ENCODE measurements at places on chromosomes 3 and 15. TPM values are rescaled to one million over a fixed set of nuclear protein-coding genes. Genes with fewer than 3 reads are reported as not detected.

Gene PARP3
- total RNA-seq: 3.7 TPM

Gene MORC1
- not detected for total RNA-seq

Gene SLC22A14
- 0.28 TPM for total RNA-seq

Gene ARMC8
- 56.6 TPM for total RNA-seq

Gene EID1
- total RNA-seq: 73.2 TPM

Gene DNAJA4
- 35.2 TPM for total RNA-seq

Gene NAALADL2
- not detected for total RNA-seq

Gene ARPP21
- not detected for total RNA-seq

Gene ZPLD1
- total RNA-seq: not detected

GRCh38 chr3:108645364-108645763, 55.8 kb downstream of the DZIP3 start:
- no peak for DNase-seq
- no peaks in the 10 kb centered on the region for H3K4me1 ChIP-seq
- H3K27me3 ChIP-seq: no peaks in the 10 kb centered on the region
- no peak overlapping the region for H3K4me3 ChIP-seq

DNA sequence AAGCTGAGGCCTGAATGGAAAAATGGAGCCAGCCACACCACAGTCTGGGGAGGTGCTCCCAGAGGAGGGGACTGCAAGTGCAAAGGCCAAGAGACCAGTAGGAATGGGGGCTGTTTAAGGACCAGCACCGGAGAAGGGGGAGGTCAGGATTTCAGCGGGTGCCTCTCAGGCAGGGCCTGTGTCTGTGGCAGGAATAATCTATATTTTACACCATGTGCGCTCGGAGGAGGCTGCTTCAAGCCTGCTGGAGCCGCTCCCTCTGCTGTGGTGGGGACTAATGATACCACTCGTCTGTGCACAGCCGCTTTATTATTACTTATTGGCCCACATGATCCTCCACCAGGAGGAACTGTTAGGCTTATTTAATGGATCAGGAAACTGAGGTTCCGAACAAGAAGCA, 45.3 kb downstream of the TPRA1 start:
- no peaks in the 10 kb centered on the region for H3K36me3 ChIP-seq
- peaks cover 7% of the 10 kb centered on the region for H3K4me1 ChIP-seq
- DNase-seq: no peak

GRCh38 chr3:27081992-27082607, 287.1 kb downstream of the NEK10 start:
- H3K4me1 ChIP-seq: no peaks in the 10 kb centered on the region
- no peaks in the 10 kb centered on the region for H3K36me3 ChIP-seq
- no peak overlapping the region for H3K27ac ChIP-seq

DNA sequence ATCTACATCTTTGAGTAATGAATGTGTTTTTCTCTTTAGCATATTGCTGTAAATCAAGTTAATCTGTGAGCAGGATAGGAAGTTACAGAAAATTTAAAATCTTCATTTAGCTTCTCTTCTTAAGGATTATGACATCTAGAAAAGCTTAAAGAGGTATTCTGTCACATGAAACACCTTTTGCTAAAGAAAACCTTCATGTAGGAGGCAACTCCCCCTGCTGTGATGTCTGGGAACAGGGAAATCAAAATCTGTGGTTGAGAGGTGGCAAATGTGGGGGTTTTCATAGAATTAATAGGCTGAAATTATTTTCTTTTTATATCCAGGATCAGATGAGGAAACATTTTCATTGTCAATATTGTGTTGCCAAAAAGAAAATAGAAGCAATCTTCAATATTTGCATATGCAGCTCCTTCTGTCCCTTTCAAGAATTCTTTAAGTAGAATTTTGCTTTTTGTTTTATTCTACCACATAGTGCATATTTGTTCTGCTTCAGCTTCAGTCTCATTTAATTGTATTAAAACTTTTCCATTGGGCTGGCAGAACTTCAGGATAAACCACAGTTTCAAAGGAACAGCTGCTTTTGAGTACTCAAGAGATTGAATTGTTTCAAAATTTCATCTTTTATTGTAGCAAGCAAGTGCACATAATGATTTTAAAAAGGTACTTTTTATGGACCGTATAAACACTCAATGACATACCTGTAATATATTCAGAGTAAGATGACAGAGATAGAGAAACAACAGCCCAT, 128.4 kb downstream of the RAP2B start:
- no peak overlapping the region for H3K4me3 ChIP-seq
- H3K27ac ChIP-seq: no peak overlapping the region
- no peak for DNase-seq
- no peaks in the 10 kb centered on the region for H3K27me3 ChIP-seq
- H3K36me3 ChIP-seq: no peaks in the 10 kb centered on the region

DNA sequence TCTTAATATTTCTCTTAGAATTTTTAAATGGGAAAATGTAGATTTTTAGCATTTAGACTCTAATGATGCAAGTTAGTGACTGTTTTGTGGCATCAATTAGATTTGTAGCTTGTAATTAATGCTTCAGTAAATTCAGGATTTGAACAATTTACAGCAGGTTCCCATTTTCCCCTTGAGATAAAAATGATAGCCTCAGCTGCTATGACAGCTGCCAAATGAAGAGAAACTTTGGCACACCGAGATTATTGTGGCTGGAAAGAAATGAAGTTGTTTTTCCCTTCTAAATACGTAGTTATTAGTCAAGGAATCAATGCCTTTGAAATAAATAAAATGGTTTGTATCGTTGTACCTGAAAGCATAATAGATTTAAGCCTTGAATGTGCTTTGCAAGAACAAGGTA, 206.4 kb upstream of the P2RY1 start:
- no peak for DNase-seq
- H3K4me3 ChIP-seq: no peak overlapping the region
- no peaks in the 10 kb centered on the region for H3K4me1 ChIP-seq
- H3K36me3 ChIP-seq: no peaks in the 10 kb centered on the region

GRCh38 chr15:69200832-69201745, 40.7 kb downstream of the GLCE start:
- no peak for DNase-seq
- H3K36me3 ChIP-seq: no peaks in the 10 kb centered on the region
- no peak overlapping the region for H3K4me3 ChIP-seq
- H3K27ac ChIP-seq: no peak overlapping the region
- no peaks in the 10 kb centered on the region for H3K4me1 ChIP-seq

DNA sequence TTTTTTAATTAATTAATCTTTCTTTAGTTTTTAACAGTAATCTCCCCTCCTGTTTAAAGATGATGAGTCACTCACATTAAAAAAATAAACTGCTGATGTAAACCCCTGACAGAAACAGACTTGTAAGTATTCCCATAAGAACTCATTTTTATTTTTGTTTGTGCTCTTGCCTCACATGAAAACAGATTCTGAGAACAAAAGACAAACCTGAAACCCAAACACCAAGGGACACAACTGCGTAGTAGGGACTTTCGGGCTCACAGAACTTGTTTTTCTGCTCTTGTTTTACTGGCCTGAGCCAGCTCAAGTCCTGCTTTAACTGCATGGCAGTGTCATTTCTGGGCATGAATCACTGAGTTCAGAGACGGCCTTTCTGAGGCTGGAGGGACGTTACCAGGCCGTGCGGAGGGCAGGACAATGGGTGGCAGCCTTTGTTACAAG, 600.8 kb downstream of the FOXP1 start:
- no peak for DNase-seq
- H3K36me3 ChIP-seq: peaks cover 21% of the 10 kb centered on the region
- peak overlapping the region; percentile 39 for H3K4me3 ChIP-seq
- H3K27me3 ChIP-seq: no peaks in the 10 kb centered on the region
- peak overlapping the region; percentile 84 for H3K27ac ChIP-seq

GRCh38 chr15:61314427-61314826, 85.3 kb upstream of the RORA start:
- H3K4me3 ChIP-seq: no peak overlapping the region
- DNase-seq: no peak
- H3K36me3 ChIP-seq: no peaks in the 10 kb centered on the region
- peaks cover 24% of the 10 kb centered on the region for H3K27me3 ChIP-seq
